ENCODE measurements at places on chromosomes 12 and 14.

GRCh38 chr14:60093606-60094005 is 1.9 kb downstream of the PCNX4 start:
- DNase-seq: no peak

- DNase-seq: no peak
Observed at GRCh38 chr12:42259699-42260098, 21.7 kb upstream of the YAF2 start.

DNA sequence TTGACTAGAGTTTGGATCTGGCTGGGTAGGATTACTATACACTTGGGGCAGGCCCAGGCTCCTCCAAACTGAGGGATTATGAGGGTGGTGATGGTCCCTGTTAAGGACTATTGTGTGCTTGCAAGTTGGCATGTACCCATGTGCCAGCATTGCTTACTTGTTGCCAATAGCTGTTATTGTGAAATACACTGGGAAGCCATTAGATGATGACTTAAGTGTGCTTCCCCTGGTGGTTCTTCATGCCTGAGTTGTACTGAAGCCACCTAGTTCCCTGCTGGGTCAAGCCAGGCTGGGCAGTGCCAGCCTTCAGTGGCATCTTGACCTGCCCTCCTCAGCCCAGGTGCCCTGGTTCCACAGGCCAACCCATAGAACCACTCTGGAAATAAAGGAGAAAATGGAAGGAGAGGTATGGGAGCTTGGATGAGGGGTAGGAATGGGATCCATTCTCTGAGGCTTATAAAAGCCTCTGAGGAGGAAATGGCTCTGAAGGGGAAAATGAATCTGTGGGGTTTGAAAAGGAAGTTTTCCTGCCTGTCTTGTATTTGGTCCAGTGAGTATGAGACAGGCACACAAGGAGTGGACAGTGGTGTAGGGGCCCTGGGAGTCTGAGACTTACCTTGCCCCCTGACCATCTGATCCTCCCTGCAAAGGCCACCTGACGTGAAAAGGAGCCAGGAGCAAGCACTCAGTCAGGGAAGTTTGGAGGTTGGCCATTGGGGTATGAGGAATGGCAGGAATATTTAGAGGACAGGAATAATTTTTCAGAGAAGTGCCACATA is 724 bp downstream of the LTB4R start:
- DNase-seq: no peak

DNA sequence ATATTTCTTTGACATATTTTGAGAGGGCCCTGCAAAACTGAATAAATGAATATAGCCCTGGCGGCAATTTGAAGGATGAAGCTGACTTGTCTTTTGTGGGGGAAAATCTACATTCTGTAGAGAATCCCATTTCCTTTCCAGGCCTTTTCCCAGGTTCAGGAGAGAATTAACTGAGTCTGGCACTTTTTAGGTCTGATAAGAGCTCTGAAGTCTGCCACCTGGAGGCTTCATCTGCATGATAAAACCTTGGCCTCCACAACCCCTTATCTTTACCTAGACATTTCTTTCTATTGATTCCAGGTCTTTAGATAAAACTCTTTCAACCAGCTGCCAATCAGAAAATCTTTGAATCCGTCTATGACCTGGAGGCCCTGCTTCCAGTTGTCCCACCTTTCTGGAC is 299.4 kb downstream of the ETNK1 start:
- DNase-seq: no peak

- DNase-seq: no peak
Observed at GRCh38 chr12:59056966-59057365, 136.7 kb upstream of the LRIG3 start.

DNA sequence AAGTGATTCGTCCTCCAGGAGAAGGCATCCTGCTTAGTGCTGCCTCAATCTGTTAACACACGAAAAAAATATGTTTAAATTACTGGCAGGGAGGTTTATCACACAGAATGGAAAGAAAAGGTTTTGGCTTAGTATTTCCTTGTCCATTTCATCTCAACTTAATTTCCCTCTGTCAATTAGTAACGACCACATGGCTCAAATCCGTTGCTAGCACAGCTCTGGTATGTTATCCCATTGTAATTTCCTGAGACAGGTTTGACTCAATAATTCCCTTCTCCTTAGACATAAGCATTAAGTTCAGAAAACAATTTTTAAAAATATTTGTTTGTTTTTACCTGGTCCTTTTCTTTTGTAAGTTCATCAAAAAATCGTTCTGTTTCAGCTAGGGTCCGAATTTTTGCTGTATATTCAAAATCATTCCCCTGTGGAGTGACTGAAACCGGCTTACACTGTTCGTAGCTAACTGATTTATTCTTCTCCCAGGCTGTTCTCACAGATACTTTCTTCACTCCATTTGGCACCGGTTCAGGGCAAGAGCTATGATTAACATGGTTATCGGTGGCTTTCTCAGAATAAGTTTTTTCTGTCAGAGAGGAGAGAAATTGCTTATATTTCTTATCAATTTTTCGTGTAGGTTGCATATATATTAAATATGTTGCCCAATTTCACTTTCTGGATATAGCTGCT is 10.1 kb upstream of the PITPNM2 start:
- no peak for DNase-seq
